ENCODE measurements at places on chromosomes 5 and 9.

- no peak for DNase-seq
Measured at GRCh38 chr5:173643964-173644363, 27.5 kb upstream of the BOD1 start.

DNA sequence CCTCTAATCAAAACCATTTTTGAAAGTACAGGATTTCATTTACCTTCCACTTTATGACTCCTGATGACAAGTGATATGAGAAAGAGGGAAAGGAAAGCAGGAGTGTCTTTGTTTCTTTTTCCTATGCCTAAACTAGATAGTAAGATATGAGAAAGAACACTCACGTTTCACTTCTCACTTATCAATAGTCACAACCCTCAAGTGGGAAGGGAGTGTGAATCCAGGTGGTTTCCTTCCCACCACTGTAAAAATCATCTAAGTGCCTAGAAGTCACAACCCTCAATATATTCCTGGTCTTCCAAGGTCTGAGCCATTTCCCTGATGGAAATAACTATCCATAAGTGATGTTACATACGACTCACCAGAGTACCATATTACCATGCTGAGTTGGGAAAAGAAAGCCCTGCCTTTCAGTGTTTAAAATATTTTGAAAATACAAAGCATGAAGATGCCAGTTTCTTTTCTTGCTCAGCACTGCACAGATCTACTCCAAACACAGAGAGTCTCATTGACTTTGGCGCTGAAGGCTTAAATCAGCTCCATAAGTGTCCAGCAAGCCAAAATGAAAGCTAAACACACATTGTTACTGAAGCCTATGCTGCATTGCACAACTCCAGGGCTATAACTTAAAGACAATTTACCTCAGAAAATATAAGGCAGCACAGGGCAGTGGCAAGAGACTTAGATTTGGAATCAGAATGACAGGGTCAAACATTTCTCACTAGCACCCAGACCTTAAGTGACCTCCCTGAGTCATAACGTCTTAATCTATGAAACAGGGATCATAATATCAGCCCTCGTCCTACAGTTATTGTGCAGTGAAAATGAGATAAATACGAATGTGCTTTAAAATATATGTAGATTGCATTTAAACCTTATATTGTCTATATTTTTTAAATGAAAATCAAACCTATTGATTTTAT is 301.2 kb downstream of the KIAA0825 start:
- no peak for DNase-seq

- no peak for DNase-seq
Measured at GRCh38 chr9:122287214-122287720, 22.6 kb downstream of the MRRF start.

DNA sequence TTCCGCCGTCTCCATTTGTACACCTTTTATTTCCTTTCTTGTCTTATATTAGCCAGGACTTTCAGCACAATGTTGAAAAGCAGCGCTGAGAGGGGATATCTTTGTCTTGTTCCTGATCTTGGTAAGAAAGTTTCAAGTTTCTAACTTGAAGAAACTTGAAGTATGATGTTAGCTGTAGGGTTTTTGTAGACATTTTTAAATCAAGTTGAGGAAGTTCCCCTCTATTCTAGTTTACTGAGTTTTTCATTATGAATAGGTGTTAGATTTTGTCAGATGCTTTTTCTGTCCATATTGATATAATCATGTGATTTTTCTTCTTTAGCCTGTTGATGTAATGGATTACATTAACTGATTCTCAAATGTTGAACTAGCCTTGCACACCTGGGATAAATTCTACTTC is 425.7 kb downstream of the PIK3R1 start:
- DNase-seq, result no peak

DNA sequence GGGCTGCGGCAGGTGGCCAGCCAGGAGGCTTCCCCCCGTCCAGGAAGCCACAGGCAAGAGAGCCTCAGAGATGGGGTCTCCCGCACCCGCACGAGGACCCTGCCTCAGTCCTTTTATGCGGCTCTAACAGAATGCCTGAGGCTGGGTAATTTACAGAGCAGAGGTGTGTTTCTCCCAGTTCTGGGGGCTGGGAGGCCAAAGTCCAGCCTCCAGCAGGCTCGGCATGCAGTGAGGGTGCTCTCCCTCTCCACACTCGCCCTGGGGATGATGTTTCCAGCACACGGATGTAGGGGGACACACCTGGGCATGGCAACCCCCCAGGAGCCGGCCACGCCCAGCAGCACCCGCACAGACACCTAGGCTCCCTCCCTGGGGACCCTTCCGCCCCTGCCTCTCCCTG is 95.4 kb upstream of the PPP1R26 start:
- no peak for DNase-seq

GRCh38 chr5:59287361-59287760 is 606.2 kb downstream of the PDE4D start:
- no peak for DNase-seq
